Stimulated activated CD8-positive, alpha-beta memory T cell treated with anti-CD3 and anti-CD28 coated beads, Interleukin-2, amount 100 ng/mL, for 48 hours (primary cell): ENCODE measurements at places on chromosomes 6 and 20.

DNA sequence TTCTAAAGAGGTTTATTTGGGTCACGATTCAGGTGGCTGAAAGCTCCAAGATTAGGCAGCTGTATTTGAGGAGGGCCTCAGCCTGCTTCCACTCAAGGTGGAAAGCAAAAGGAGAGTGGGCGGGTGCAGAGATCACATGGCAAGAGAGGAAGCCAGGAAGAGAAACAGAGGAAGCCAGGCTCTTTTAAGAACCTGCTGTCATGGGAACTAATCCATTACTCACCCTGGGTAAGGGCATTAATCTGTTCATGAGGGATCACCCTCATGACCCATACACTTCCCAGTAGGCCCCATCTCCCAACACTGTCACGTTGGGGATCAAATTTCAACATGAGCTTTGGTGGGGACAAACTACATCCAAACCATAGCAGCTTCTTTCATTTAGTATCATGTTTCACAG is 53.9 kb downstream of the DHX35 start:
- DNase-seq = no peak

GRCh38 chr6:111601886-111602285 is 3.8 kb downstream of the TRAF3IP2 start:
- DNase-seq = no peak

DNA sequence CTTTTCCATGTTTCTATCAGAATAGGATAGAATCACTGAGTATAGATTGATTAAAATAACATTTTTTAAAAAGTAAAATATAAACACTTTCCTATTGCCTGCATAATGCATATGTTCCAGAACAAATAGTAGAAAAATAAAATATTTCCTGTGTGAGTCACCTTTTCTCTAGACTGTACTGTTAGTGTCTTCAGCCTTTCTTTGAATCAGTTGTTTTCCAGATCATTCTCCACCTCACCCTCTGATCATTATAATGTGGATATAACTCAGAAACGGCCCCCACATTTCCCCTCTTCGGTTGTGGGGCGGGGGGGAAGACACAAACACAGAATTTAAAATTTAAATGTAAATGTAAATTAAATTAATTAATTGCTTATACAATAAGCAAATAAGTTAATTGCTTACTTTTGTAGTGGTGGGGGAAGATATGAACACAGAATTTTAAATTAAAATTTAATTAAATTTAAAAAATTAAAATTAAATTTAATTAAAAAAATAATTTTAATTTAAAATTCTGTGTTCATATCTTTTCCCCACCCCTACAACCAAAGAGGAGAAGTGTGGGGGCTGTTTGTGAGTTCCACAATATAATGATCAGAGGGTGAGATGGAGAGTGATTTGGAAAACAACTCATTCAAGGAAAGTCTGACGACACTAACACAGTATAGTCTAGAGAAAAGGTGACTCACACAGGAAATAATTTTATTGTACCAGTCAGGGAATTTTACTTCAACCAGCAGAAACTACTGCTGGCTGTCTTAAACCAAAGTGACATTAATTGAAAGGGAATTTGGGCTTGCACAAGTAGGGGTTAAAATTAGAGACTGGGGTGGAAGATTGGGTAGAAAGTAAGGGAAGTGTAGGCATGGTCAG is 37.1 kb upstream of the PROKR2 start:
- no peak for DNase-seq

DNA sequence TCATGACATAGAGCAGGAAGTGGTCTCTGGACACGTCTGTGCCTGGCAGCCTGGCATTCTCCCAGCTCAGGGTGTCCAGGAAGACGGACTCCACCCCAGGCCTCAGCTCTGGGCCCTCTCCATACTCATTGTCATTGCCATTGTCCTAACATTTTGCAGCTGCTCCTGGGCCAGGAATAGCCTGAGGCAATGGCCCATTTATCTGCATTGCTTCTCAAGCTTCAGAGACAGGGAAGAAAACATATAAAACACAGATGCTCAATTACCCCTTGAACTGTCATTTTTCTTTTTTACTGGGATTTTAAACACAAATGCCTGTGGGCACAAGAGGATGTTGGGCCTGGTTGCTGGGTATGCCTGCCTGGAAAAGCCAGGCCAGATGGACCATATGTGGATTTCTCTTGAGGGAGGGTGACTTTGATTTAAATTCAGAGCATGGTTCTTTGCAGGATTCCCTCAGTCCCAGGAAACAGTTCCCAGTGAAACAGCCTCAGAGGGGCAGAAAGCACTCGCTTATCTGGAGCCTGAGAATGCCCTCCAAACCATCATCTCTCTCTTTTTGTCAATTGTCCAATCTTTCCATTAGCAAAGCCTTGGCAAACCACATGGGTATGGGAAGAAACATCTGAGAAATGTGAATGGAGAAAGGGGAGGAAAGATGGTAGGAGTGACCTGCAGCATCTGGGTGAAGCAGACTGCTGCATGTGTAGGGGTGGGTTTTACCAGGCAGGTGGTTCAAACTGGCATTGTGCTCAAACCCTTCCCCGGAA is 17.9 kb downstream of the LAMP5 start:
- DNase-seq = no peak

GRCh38 chr6:193773-194310 is 98.4 kb upstream of the DUSP22 start:
- DNase-seq = no peak

DNA sequence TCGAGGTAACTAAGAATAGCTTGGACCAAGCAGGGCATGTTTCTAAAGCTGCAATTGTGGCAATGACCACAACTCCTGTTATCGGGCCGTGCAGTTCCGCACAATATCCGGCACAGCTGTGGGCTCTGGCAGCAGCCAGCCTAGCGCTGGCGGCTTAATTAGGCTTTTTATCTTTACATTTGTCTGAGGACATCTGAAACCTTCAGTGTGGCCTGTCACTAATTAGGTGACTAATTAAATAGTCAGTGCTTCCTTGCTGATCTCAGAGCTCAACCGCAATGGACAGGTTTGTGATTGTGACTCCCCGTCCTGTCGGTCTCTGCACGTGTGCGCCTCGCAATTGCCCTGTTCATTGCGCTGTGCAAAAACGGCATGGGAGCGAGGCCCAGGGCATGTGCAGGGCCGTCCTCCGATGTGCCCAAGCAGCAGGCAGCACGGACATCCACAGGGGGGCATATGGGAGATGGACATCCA is 134.8 kb upstream of the INSM1 start:
- DNase-seq = no peak

GRCh38 chr6:159431750-159432149 is 261.3 kb downstream of the SOD2 start:
- no peak for DNase-seq

DNA sequence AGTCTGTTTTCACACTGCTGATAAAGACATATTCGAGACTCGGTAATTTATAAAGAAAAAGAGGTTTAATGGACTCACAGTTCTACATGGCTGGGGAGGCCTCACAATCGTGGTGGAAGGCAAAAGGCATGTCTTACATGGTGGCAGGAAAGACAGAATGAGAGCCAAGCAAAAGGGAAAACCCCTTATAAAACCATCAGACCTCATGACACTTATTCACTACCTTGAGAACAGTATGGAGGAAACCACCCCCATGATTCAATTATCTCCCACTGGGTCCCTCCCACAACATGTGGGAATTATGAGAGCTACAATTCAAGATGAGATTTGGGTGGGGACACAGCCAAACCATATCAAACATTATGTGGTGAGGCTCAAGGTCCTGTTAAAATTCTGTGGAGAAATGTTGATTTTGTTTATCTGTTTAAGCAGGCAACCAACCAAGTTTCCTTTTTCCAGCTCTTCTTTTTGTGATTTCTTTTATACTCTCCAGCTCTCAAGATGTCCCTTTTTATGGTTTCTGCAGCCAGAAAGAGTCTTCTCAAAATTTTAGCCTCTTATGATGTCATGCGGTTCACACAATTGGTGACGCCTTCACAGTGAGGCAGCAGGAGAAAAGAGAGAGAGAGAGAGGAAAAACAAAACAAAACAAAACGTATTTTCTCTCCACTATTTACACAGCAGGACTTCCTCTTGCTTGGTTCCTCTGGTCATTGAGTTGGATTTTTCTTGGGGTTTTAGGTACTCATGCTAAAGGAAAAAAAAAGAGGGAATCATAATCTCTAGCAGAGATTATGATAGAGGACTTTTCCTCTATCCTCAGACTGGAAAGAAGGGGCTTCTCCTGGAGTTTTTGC is 18.0 kb downstream of the AIG1 start:
- DNase-seq = no peak

GRCh38 chr6:96682017-96682416 is 119.1 kb downstream of the FHL5 start:
- DNase-seq = no peak

DNA sequence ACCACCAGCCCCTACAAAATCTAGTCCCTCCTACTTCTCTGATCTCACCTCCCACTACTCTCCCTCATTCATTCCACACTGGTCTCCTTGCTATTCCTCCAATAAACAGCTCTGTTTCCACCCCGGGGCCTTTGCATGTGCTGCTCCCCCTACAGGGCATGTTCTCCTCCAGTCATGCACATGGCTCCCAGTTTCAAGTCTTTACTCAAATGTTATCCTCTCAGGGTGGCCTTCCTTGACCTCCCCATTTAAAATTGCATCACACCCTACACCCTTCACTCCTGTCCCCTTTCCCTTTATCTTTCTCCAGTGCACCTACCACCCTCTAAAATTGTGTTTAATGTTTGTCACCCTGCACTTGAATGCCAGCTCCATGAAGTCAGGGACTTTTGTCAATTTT is 174.5 kb downstream of the MRPL14 start:
- DNase-seq = no peak

DNA sequence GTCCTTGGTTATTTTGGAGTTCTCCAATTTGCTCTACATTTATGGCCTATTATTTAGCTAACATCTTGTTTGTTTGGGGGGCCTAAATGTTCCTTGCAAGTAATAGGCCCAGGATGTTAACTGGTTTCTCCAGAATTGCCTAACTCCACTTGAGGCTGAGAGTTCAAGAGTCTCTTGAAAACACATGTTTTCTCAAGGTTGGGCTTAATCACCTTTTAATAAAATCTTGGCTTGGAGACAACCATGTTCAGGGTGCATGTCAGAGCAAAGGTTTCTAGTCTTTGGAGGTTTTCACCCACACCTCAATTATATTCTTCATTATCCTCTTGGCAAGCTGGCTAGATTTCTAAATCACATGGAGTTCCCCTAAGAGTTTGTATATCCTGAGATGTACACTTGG is 54.2 kb downstream of the KLHL31 start:
- DNase-seq = no peak

DNA sequence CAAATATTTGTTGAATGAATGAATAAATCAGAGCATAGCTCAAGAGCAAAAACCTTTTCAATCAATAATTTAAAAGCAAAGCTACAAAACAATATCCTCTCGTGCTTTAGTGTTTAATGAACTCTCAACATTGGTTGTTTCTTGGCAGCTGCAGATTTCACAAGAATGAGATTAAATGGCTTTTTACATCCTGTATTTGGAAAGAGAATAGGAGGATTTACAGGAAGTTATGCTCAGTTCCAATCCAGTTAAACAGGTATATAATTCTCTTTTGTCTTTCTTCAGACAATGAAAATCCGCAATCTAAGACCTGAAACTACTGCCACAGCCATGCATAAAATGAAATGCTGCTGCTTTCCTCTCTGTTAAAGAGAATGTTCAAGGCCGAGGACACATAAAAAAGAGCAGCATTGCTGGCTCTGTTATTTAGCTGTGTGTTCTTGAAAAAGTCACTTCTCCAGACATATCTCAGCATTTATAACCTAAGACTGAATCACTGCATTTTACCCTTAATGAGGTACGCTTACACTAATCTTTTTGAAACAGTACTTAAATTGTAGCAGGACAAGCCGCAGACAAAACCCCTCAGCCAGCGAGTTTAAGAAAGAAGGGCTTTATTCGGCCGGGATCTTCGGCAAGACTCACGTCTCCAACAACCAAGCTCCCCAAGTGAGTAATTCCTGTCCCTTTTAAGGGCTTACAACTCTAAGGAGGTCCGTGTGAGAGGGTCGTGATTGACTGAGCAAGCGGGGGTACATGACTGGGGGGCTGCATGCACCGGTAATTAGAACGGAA is 3.6 kb downstream of the C6orf52 start:
- DNase-seq = no peak

GRCh38 chr6:44489910-44490604 is 102.6 kb downstream of the CDC5L start:
- DNase-seq = no peak

- DNase-seq = no peak
Measured at GRCh38 chr20:31673943-31674463, 36.3 kb downstream of the COX4I2 start.

- no peak for DNase-seq
Measured at GRCh38 chr6:35485402-35485877, 11.4 kb downstream of the TEAD3 start.

GRCh38 chr6:148888856-148889255 is 142.0 kb downstream of the UST start:
- DNase-seq = no peak

DNA sequence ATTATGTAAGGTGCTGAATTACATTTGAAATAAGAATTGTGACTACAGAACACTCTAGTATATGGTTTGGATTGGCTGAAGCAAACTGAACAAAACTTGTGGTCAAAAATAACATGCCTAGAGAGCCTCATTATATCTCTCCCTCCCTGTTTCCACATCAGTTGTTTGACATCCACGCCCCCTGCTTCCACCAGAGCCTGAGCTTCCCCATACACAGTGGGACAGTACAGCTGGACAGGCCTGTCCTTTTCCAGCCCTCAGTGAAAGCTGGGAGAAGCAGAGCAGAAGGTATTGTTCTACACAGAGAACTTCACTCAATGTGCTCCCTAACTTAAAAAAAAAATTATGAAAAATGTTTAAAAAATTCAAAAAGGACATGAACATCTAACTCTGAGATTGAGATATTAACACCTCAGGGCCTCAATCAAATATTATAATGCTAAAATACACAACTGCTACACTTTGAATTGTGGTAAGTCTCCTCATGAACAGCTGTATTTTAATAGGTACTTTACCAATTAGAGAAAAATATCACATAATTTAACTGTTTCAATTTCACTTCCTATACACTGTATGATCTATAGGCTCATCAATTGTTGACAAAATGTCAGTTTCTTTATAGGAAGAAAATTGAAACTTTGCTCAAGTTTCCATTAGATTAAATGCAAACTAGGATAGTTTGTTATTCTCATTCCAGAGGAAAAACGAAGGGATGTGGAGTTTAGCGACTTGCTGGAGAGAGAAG is 44.9 kb upstream of the SCML4 start:
- DNase-seq = no peak

GRCh38 chr6:142927904-142928303 is 17.1 kb downstream of the HIVEP2 start:
- DNase-seq = no peak

DNA sequence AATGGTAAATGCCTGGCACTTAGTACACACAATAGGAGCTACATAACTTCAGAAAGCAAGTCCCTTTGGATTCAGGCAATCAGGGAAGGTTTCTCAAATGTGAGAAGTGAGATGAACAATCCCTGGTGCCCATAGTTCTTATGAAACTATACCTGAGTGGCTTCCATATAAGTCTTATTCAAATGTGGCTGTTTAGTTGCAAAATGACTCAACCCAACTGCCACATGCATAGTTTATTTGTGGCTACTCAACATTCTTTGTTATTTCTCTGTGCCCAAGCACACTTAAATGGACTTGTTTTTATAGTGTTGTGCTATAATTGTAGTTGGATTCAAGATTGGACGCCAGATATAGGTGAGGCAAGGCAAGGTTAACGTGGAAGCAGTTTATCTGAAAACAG is 93.7 kb upstream of the ATXN1 start:
- no peak for DNase-seq
